ENCODE measurements at places on chromosomes 6 and 20. TPM values are rescaled to one million over a fixed set of nuclear protein-coding genes. Genes with fewer than 3 reads are reported as not detected.

FABP7 gene
- not detected for total RNA-seq

GTF2H4 gene
- 51.0 TPM for total RNA-seq

ADGRB3 gene
- not detected for total RNA-seq

PTK6 gene
- total RNA-seq, result not detected

C2 gene
- total RNA-seq, result not detected

TRIM10 gene
- not detected for total RNA-seq

DLL1 gene
- total RNA-seq, result 2.0 TPM

ARMC12 gene
- total RNA-seq, result 0.90 TPM

RIPOR3 gene
- not detected for total RNA-seq

DSP gene
- 0.32 TPM for total RNA-seq

IRAK1BP1 gene
- 3.0 TPM for total RNA-seq

DDX43 gene
- total RNA-seq, result 0.95 TPM
